Activated naive CD8-positive, alpha-beta T cell treated with anti-CD3 and anti-CD28 coated beads, Interleukin-2, amount 50 U/mL, for 16 hours (primary cell): ENCODE measurements at places on chromosomes 12 and 14.

DNA sequence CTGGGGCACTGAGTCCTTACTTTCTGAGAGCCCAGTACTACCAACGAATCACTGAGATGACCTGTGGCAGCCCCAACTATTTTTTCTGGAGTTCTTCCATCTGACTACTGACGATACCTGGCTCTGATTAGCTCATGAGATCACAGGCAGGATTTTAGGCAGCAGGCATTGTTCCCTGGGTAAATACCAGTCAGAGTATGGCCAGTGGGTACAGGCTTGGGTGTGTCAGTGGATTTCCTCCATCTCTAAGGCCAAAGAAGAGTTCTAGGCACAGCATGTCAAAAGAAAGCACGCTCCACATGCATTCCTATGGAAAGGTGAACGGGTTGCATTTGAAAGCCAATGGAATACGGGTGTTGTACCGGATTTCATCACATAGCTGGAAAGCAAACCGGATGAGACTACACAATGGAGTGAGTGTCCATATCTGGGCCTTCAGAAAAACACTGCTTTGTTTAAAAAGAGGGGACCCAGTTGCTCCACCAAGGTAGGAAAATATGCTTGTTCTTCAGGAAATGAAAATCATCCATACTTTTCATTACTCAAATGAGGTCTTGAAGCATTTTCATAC lies 55.0 kb downstream of the PAX9 start:
- no peak for DNase-seq

DNA sequence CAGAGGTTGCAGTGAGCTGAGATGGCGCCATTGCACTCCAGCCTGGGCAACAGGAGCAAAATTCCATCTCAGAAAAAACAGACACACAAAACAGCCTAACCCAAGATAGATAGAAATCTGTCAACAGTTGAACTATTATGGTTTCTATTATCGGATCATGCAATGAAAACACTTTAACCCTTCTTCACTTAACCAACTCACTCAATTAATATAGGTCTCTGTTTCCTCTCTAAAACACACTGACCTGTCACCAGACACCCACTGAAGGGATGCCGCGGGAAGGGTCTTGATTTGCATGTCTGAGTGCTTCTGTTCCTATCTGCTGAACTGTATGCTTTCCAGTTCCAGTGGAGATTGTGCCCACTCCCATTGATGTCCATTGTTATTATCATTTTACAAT lies 38.0 kb upstream of the NUDT4 start:
- DNase-seq = no peak

DNA sequence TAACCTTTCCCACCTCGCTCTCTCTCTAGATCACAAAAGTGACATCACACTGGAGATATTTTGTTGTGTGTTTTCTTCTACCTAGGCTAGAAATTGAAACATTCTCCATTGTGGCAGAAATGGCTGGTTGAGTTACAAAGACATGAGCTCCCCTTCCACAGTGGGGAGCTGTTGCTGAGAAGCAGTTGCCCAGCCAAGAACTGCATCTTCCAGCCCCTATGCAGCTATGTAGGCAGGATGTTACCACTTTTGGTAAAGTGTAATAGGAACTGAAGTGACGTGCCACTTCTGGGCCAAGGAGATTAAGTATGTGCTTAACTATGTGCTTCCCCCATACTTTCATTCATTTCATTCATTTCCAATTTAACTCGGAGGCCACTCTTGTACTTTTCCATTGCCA lies 138.7 kb upstream of the E2F7 start:
- DNase-seq = no peak

- DNase-seq = no peak
Observed at GRCh38 chr14:87601036-87601435, 391.9 kb downstream of the GALC start.

- no peak for DNase-seq
Observed at GRCh38 chr12:116882742-116883141, 1.5 kb upstream of the HRK start.

DNA sequence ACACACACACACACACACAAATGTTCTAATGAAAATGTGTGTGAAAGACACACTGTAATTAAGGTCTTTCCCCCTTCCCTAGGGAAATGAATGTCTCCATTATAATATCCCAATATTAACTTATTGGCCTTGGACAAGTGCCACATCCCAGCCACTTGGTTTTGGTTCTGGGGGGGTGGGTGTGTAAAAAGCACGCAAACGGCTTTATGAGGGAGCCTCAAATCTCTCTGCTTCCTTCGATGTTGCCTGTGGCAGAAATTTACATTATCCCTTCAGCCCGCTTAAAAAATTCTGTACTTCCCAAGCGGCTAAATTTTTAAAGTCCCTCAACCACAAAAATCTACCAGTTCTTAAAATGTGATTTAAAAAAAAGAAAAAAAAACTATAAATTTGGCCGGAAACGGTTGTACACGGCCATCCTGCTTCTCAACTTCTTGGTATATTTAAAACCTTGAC lies 432 bp downstream of the C14orf93 start:
- no peak for DNase-seq

- DNase-seq = no peak
Observed at GRCh38 chr14:57244106-57244505, 24.6 kb downstream of the EXOC5 start.

DNA sequence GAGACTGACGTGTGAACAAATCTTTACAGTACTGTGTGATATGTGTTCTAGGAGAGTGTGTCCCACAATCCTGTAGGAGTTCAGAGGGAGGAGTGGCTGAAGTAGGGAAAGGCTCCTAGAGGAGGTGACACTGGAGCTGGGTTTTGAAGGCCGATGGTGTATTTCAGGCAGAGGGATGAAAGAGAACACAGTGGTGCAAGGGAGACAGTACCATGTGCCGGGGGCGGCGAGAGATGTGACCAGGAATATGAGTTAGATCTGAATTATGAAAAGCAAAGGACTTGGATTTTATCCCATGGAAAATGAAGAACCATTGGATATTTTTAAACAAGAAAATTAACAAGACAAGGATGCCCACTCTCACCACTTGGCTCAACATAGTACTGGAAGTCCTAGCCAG lies 77.0 kb upstream of the ESRRB start:
- DNase-seq = no peak

- DNase-seq = no peak
Observed at GRCh38 chr14:63605041-63605532, 36.6 kb downstream of the WDR89 start.

- no peak for DNase-seq
Observed at GRCh38 chr14:45133683-45134050, 614 bp downstream of the FKBP3 start.

- DNase-seq = no peak
Observed at GRCh38 chr14:62062645-62063044, 300.4 kb downstream of the SNAPC1 start.

DNA sequence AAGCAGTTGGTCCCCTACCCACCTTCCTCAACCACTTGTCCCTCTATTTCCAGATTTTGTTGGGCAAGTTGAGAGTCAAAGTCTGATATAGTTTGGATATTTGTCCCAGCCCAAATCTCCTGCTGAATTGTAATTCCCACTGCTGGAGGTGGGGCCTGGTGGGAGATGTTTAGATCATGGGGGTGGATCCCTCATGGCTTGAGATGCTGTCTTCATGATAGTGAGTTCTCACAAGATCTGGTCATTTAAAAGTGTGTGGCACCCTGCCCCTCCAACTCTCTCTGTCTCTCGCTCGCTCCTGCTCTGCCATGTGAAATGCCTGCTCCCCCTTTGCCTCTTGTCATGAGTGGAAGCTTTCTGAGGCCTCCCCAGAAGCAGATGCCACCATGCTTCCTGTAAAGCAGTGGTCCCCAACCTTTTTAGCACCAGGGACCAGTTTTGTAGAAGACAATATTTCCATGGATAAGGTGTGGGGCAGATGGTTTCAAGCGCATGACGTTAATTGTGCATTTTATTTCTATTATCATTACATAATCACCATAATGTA lies 37.3 kb upstream of the BCL11B start:
- no peak for DNase-seq

DNA sequence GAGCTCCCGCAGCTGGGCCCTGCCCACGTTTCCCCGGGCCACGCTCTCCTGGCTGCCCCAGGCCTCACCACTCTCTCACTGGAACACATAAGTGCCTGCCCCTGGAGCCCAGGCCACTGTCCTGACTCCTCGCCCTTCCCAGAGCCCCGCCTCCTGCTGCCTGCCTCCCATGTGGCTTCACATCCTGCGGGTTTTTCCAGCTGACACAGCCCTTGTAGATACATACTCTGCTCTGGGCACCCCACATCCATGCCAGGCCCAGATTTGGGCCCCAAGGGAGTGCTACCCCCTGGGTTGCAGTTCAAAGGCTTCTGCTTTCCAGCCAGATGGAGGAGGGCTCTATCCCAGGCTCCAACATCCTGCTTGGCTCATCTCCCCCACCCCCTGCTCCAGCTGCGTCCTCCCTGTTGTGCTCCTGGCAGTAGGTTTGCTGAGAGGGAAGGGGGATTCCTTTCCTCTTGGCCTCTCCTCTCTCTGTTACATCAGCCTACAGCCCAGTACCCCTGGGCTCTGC lies 60.1 kb downstream of the TSPAN9 start:
- DNase-seq = no peak

- no peak for DNase-seq
Observed at GRCh38 chr12:126537961-126538530, 1472.8 kb downstream of the AACS start.

- no peak for DNase-seq
Observed at GRCh38 chr12:19018302-19018970, 111.1 kb upstream of the PLEKHA5 start.

- DNase-seq = no peak
Observed at GRCh38 chr12:89760783-89761182, 52.1 kb upstream of the ATP2B1 start.

DNA sequence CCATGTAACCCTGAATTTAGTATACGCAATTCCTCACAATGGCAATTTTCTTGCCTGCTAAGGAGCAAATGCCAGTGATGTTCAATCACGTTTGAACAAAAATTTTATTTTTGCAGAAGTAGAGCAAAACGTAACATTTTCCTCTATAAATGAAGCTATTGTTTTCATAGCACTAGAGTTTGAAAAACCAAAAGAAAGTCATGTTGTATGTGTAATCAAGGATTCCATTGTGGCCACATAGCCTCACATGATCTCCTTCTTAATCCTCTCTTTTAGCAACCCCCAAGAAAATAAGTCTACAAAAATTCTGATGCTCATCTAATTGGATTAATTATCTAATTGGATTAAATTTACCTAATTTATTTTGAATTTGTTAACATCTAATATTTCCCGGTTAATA lies 1217.4 kb upstream of the FLRT2 start:
- no peak for DNase-seq

- DNase-seq = peak; percentile 19
Observed at GRCh38 chr14:21382886-21383847, 652 bp downstream of the SUPT16H start.

DNA sequence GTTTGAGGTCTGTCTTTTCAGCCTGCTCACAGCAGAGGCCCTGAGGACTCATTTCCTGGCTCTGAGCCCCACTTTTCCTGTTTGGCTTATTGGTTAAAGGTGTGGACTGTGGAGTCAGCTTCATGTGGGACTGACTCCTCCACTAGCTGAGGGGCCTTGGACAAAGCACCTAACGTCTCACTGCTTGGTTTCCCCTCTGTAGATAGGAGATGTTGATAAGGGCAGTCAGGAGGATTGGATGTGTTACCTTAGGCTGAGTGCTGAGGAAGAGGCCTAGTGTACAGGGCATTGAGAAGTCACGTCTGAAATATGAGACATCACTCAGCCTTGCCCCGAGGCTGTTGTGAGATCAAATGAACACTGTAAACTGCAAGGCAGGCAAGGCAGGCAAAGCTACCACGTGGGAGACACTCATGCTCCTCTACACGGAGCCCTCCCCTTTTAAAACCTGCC lies 27.1 kb upstream of the TCL1A start:
- DNase-seq = no peak

- DNase-seq = no peak
Observed at GRCh38 chr12:3945671-3946070, 72.5 kb upstream of the PARP11 start.

DNA sequence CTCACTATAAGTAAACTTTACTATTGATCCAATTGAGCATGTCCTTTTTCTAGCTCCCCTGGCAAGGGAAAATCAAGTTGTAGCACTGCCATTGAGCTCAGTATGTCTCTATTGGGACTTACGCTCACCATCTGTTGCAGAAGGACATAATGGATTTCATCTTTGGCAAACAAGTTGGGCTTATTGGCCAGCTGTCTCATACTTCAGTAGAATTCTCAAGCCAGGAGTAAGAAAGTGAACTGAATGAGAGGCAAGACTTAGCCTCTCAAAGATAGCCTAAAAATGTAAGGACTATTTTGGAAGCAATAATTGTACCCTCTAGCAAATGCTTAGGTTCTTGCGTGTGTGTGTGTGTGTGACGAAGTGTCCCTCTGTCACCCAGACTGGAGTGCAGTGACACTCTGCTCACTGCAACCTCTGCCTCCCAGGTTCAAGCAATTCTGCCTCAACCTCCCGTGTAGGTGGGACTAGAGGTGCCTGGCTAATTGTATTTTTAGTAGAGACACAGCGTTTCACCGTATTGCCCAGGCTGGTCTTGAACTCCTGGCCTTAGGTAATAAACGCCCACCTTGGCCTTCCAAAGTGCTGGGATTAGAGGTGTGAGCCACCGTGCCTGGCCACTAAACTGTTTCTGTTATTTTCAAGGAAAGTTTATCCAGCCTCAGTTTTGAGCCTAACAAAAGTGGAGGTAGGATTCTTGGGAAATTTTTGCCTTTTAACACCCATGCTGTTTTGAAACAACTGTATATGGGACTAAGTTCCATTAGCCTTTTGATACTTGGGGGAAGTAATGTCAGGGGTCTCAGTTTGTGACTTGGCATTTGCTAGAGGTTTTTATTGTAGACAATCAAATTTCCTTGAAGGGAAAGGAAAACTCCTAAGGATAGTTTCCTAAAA lies 7.0 kb downstream of the HNRNPA1 start:
- DNase-seq = no peak

- DNase-seq = no peak
Observed at GRCh38 chr14:57692671-57693070, 173.2 kb downstream of the SLC35F4 start.

DNA sequence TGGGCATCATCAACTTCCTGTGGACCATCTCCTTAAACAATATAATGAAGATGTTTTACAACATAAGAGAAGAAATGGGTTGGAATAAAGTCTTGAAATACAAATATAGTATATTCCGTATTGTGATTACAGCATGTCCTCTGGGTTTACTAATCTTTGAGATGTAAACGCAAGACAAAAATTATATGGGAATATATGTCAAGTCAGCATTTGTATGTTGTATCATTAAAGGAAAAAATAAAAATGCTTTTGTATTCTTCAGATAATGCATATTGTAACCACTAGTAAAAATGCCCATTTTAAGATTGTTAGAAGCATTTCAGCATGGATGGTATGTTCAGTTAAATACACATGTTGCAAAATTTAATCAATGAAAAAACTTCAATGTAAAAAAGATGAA lies 893.3 kb downstream of the FLRT2 start:
- no peak for DNase-seq
